SJCRH30 (cell line): ENCODE measurements at places on chromosomes 3 and 15. TPM values are rescaled to one million over a fixed set of nuclear protein-coding genes. Genes with fewer than 3 reads are reported as not detected.

DNA sequence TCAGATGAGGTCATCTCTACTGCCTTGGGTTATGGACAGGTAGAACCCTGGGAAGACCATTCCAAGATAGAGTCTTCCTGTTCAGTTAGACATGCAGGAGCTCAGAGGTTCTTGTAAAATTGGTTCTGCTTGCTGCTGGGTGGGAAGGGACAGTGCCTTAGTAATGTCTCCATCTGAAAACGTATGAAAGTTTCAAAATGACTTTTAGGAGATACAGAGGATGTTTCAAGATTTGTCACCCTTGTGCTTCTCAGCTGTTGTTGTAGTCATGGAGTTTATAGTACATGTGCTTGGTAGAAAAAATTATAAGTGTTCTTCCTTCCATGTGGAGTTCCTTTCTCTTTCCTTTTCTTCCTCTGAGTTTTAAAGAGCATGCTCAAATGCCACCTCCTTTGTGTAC lies 885.2 kb upstream of the CFAP20DC start:
- no peaks in the 10 kb centered on the region for H3K27me3 ChIP-seq
- DNase-seq = no peak
- H3K27ac ChIP-seq = no peak overlapping the region
- H3K4me1 ChIP-seq = no peaks in the 10 kb centered on the region
- H3K36me3 ChIP-seq = no peaks in the 10 kb centered on the region
- no peak overlapping the region for H3K4me3 ChIP-seq

- peaks cover 38% of the 10 kb centered on the region for H3K4me1 ChIP-seq
- no peak for DNase-seq
- no peaks in the 10 kb centered on the region; the same call in 1 of the 2 replicates for H3K36me3 ChIP-seq
- no peaks in the 10 kb centered on the region for H3K27me3 ChIP-seq
- no peak overlapping the region for H3K4me3 ChIP-seq
These were observed 111.1 kb downstream of the FMN1 start for GRCh38 chr15:33083232-33084081.

- H3K4me1 ChIP-seq = no peaks in the 10 kb centered on the region
- no peak for DNase-seq
- H3K27ac ChIP-seq = no peak overlapping the region
- H3K27me3 ChIP-seq = no peaks in the 10 kb centered on the region
These were observed 26.3 kb downstream of the GABRR3 start for GRCh38 chr3:98008855-98009254.

Gene CHST13
- total RNA-seq = not detected in 2 replicates

Gene CCR3
- not detected in 2 replicates for total RNA-seq
